ENCODE measurements at places on chromosomes 1 and 21.
A peak's percentile ranks its signal among the peaks of the same experiment; 100 is the strongest.

GRCh38 chr1:6003568-6004411 lies 11.6 kb upstream of the NPHP4 start:
- no peak for DNase-seq

- peak; percentile 41 for DNase-seq
These were observed 21.5 kb downstream of the STPG1 start for GRCh38 chr1:24391882-24392603.

DNA sequence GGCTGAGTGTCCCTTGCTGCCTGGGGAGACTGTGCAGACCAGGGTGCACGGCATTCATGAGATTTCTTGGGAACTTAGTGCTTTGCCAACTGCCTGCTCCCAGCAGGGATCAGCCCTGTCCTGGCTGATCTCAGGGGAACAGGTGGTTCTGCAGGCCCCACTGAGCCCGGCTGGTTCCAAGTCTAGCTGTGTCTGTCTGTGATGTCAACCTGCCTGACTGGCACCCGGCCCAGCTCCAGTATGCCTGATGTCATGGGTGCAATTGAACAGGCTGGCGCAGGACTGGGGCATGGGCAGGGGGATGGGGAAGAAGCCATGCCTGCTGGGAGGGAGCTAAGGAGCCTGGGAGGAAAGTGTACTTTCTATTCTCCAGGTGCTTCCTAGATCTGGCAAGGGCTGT lies 227.1 kb downstream of the GRIK3 start:
- DNase-seq: no peak

GRCh38 chr1:21352586-21352985 lies 62.3 kb upstream of the ECE1 start:
- no peak for DNase-seq

GRCh38 chr1:155186067-155186793 lies 12.6 kb downstream of the TRIM46 start:
- no peak for DNase-seq

DNA sequence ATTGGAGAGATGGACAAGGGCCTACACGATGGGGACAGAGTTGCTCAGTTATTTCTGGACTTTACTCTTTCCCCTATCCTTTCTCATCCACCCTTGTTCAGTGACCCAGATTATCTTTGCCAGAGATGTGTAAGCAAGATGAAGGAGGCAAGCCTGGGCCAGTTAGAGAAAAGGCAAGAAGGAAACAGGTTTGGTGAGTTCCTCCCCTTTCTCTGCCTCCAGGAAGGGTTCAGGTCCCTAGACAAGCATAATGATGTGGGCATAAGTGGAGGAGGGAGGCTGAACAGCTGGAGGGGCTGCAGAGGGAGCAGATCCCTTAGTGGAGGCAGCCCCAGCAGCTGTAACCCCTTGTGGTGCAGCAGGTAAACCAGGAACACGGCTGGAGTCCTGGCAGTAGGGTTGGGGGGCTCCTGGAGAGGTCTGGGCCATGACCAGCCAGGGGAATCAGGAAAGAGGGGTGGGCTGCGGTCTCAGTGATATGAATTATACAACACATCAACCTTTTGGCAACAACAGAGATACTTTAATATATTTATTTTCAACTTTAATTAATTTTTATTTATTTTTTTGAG lies 9.2 kb upstream of the CDC42 start:
- no peak for DNase-seq

DNA sequence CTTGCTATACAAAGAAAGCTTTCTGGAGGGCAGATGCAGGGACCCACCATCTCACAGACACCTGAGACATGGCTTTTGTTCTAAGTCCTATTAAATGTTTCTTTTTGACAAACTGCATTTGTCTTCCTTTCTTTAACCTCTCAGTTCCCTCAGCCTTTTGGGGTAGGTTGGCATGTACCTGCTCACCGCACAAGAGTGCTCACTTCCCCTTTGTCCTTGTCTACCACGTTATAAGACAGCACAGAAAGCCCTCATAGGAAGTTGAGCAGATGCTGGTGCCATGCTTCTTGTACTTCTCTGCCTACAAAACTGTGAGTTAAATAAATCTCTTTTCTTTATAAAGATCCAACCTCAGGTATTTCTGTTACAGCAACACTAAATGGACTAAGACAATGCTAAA lies 31.9 kb upstream of the RGS21 start:
- no peak for DNase-seq

GRCh38 chr1:107309962-107310361 lies 169.1 kb downstream of the NTNG1 start:
- DNase-seq: no peak

- peak; percentile 40 for DNase-seq
These were observed 241.0 kb downstream of the KCNJ6 start for GRCh38 chr21:37675202-37675801.

- no peak for DNase-seq
These were observed 17.4 kb downstream of the CACNA1S start for GRCh38 chr1:201094832-201095231.

GRCh38 chr1:117819301-117819700 lies 110.1 kb downstream of the GDAP2 start:
- DNase-seq: no peak

DNA sequence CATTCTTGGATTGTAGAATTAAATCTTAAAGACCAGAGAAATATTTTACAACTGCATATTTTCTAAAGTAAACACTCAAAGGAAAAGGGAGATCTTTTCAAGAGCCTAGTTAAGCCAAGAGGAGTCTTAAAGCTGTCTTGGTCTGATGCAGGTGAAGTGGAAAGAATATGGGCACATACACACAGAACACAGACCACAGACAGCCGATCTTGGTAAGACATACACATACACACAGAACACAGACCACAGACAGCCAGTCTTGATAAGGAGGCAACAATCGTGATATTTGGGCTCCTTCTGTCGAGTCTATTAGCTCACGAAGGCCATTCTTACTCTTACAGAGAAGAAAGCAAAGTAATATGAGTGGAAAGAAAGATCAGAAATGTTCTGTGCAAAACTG lies 1153.9 kb upstream of the TMPRSS15 start:
- no peak for DNase-seq

DNA sequence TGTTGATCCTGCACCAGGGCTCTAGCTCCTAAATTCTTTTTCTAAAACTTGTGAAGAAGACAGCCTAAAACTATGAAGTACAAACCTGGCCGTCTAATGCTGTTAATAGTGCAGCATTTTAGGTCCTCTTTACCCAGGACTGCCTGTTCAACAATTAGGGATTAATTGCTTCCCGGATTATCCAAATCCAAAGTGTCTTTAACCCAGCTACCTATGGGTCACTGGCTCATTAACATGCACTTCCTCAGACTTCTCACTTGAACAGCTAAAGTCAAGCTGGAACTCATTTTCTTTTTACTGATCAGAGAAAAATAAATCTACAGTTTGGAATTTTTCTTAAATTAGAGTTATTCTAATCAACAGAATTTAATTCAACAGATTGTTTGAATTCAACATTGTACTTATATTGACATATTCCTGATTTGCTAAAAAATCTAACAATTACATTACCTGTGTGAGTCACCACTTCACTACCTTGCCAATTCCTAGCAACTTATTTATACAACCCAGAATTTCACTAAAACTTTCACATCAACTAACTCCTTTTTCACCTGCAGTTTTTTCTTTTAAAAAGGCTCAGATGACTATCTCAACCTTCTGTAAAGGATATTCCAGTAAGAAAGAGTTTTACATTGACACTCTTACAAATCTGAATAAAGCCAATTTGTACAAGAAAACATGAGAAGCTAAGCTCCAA lies 3.3 kb downstream of the HNRNPU start:
- no peak for DNase-seq

- DNase-seq: no peak
These were observed 108.8 kb upstream of the IRF2BP2 start for GRCh38 chr1:234718496-234719453.

- no peak for DNase-seq
These were observed 18.7 kb downstream of the DUSP10 start for GRCh38 chr1:221723018-221723847.

DNA sequence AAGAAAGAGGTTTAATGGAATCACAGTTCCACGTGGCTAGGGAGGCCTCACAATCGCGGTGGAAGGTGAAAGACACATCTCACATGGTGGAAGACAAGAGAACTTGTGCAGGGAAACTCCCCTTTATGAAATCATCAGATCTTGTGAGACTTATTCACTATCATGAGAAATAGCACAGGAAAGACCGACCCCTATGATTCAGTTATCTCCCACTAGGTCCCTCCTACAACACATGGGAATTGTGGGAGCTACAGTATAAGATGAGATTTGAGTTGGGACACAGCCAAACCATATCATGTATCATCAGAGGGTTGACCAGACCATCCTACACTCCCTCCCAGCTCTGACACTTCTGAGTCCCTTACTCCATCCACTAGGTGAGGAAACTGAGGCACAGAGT lies 143.9 kb upstream of the KLHDC7A start:
- DNase-seq: no peak

DNA sequence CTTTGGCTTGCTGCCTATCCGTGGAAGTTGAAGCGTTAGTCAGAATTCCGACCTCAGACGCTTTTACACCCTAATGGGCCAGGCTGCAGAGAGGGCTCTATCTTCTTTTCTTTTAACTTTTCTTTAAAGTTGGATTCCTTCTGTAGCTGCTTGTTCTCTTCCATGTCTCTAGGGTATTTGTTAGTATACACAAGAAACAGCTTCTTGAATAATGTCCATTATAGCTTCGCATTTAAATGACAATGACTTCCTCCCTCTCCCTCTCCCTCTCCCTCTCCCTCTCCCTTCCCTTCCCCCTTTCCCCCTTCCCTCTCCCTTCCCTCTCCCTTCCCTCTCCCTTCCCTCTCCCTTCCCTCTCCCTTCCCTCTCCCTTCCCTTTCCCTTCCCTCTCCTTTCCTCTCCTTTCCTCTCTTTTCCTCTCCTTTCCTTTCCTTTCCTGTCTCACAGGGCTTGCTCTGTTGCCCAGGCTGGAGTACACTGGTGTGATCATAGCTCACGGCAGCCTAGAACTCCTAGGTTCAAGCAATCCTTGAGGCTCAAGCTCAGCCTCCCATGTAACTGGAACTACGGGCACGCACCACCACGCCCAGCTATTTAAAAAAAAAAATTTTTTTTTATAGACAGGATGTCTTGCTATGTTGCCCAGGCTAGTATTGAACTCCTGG lies 33.0 kb downstream of the RIPPLY3 start:
- no peak for DNase-seq

GRCh38 chr1:228405200-228405978 lies 1.2 kb downstream of the TRIM11 start:
- no peak for DNase-seq

- DNase-seq: no peak
These were observed 1.1 kb upstream of the FNDC10 start for GRCh38 chr1:1600861-1601563.

GRCh38 chr1:182617734-182618351 lies 13.7 kb upstream of the RGS16 start:
- DNase-seq: no peak

- DNase-seq: no peak
These were observed 4.5 kb upstream of the CD101 start for GRCh38 chr1:116997066-116997465.

DNA sequence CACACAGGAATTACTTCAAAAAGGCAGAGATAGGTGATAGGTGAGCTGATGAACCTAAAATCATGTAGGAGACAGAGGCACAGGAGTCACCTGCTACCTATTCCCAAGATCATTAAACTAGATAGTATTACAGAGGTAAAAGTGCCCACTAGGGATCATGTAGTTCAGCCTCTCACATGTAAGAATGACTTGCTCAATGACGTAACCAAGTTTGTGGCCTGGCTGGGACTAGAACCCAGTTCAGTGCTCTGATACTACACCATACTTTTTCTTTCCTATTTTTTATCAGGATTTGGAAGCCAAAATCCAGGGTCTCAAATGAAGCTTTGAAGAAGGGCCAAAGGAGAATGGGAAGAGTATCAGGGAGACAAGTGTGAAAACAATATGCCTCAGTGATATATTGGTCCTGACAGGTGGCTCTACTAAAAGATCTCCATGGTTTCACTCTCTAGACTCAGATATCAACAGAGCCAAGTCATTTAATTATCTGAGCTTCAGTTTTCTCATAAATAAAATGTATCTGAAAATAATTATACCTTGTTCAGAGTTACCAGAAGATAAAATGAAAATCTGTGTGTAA lies 87.3 kb upstream of the SLFNL1 start:
- DNase-seq: no peak

- no peak for DNase-seq
These were observed 246.4 kb upstream of the NR5A2 start for GRCh38 chr1:199780948-199781670.

All from activated naive CD4-positive, alpha-beta T cell (primary cell).